H1 (cell line): ENCODE measurements at places on chromosomes 6 and 20.

DNA sequence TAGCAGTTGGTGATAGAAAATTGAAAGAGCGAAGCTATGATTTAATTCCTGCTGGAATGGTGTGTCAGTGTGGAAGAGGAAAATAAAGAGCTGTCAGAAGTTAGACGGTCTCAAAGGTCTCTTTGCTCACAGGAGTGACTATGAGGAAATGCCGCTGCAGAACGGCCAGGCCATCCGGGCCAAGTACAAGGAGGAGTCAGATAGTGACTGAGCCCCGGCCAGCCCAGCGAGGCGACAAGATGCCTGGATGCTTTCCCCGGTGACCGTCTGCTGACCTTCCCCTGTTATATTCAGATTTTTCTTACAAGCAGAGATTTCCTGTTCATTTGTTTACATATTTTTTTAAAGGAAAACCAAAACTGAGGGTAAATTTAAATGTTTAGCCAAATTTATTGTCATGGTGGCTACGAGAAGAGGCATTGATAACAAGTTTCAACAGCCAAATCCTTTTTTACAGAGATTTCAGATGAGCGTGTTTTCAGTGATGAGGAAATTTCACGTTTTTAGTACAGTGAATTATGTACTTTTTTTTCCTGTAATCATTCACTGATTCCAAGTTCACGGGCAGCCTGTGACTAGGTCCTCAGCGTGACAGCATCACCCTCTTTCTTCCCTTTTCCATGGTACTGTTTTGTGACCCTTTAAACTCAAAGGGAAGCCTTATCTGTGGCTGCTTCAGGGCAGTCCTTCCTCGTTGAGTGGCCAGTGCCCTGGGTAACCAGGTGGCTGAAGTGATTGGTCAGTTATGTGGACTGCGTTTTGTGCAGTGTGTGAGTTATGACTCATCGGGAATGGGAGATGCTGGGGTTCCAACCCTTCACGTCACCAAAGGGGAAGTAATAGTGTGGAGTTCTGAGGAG, 12.6 kb downstream of the DYNLT1 start:
- no peak for DNase-seq

DNA sequence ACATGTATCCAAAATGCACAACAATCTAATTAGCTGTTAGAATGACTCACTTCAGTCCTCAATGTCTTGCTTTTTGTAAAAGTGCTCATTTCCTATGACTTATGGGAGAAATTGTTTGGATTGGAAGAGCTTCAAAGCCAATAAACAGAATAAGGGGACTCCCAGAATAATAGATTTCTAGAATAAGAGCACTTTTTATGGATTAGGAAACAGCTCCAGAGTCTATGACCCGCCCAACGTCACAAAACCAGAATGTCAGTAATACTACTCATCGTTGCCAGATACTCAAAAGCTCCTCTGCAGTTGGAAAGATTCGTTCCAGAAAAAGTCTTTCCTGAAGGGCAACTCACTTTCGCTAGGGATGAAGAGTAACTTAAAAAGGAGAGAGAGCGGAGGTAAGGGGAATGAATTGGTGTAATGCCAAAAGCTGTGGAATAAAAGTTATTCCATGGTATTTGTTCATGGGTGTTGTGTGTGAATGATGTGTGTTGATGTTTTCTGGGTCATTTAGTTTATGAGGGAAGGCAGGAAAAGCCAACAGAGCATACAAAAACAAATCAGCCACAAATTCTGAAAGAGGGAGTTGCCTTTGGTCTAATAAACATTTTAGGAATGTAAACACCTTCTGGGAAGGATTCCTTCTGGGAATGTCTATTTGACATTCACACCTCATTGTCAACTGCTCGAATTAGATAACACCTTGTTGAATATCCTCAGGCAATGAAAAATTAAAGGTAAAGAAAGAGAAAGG, 64.6 kb downstream of the SYNE1 start:
- DNase-seq = no peak

GRCh38 chr6:98880486-98880885, 46.1 kb downstream of the POU3F2 start:
- DNase-seq = no peak

DNA sequence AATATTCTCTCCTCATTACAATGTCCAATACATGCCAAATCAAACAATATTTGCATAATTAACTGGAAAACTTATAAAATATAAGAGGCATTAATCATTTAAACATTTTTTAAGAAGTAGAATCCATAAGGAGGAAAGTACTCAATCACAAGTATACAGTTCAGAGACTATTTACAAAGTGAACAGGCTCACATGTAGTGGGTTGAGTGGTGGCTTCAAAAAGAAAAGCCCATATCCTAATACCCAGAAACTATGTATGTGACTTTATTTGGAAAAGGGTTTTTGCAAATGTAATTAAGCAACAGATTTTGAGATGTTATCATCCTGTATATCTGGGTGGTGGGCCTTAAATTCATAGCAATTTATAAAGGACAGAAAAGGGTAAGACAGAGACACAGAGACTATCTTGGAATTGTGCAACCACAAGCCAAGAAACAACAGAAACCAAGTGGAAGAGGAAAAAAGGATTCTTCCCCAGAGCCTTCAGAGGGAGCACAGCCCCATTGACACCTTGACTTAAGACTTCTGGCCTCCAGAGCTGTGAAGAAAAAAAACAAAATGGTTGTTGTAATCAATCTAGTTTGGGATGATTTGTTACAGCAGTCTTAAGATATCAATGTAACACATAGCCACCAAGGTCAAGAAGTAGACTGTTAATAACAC, 32.7 kb upstream of the CRISP1 start:
- DNase-seq = no peak

DNA sequence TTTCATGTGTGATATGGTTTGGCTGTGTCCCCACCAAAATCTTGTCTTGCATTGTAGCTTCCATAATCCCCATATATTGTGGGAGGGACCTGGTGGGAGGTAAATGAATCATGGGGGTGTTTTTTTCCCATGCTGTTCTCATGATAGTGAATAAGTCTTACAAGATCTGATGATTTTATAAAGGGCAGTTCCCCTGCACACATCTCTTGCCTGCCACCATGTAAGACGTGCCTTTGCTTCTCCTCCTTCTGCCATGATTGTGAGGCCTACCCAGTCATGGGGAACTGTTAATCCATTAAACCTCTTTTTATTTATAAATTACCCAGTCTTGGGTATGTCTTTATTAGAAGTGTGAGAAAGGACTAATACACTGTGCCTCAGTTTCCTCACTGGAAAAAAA, 4.2 kb upstream of the IL22RA2 start:
- no peak for DNase-seq

- no peak for DNase-seq
Measured at GRCh38 chr6:3617681-3618311, 133.7 kb downstream of the PXDC1 start.

GRCh38 chr6:146741609-146742008, 142.8 kb downstream of the ADGB start:
- DNase-seq = no peak

GRCh38 chr20:48832405-48832730, 4.6 kb upstream of the PREX1 start:
- DNase-seq = no peak

- no peak for DNase-seq
Measured at GRCh38 chr6:125489579-125490285, 188.0 kb upstream of the HDDC2 start.

- no peak for DNase-seq
Measured at GRCh38 chr6:88539295-88539764, 373.2 kb upstream of the CNR1 start.

DNA sequence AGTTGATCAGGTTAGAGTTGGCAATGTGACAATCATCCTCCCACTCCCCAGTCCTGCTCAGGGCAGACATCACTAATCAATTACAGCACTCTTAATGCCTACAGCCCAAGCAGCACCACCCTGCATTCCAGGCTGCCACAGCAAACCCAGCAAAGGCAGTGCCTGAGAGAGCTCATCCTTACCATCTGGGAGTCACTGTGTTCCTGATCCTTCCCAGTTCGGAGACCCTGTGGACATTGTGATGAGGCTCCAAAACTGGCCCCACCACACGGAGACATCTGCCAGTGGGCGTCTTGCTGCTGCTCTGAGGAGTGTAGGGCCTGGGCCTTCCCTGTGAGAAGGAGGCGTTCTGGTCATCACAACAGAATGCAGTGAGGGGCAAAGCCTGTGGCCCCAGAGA, 216.5 kb upstream of the CST7 start:
- DNase-seq = peak; percentile 19

- DNase-seq = no peak
Measured at GRCh38 chr6:23696992-23697391, 429.0 kb upstream of the NRSN1 start.

DNA sequence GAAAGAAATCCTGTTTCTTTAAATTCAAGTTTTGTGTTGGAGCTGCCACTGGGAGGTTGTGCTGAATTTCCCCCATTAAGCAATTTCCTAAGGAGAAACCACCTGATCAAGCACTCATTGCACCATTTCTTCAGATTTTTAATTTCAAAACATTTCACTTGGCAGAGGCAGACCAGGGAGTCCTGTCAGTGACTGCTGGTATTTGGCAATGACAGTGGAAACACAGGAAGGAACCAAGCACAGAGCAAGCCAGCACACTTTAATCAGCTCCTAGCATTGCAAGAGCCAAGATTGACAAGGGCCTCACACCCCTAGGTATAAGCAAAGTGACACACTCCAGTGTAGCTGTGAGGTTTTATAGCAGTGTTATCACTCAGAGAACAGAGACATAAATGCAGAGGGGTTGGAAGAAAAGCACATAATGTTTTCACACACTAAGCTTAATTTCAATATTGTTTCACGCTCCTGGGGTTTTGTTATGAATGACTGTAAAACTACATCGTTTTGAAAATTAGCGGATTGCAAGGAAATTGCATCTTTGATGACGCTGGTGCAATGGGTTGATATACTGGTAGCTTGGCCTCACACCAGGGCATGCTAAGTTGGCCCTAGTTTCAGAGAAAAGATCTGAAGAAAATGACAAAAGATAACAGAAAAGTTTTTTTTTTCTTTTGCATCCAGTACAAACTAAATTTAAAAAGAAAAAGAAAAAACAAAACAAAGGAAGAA, 768.4 kb downstream of the TFAP2A start:
- DNase-seq = no peak

- no peak for DNase-seq
Measured at GRCh38 chr6:35038076-35038475, 103.1 kb downstream of the TCP11 start.

DNA sequence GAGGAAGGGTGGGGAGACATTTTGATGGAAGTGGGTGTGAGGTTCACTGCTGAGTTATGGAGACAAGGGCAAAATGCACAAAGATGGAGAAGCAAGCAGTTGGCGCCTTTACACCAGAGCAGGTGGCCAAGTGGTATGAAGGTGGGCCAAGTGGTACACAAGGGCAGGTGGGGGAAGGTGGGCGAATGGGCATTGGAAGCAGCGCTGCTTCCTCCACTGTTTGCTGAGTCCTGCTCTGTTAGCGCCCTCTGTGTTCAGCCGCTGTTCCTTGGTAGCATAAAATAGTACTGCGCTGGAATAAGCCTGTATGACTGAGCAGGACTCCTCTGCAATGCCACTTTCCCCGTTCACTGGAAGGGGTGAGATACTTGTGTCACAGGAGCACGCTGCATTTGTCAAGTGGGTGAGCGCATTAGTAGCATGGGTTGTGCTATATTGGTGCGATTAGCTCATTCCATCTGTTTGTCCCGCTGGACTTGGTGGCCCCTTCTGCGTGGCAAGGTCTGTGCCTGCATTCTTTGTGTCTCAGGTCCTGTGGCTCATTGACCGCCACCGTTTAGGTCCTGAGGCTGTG, 116.4 kb downstream of the TOX2 start:
- DNase-seq = no peak

DNA sequence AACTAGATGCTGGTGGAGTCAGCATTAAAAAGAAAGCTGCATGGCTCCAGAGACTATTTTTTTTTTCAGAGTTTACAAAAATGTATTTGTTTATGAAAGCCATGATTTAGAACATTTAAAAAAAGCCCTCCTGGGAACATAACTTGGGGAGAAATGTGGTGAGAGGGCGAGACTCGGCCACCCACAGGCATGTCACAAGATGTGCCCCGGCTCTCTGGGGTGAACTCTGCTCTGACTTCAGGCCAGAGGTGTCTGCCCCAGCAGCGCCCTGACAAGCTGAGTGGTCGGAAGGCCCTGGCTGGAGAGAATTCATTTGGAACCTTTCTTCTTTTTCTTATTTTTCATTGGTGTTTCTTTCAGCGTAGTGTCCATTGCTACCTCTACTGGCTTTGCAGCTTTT, 21.7 kb upstream of the RFPL4B start:
- DNase-seq = no peak

DNA sequence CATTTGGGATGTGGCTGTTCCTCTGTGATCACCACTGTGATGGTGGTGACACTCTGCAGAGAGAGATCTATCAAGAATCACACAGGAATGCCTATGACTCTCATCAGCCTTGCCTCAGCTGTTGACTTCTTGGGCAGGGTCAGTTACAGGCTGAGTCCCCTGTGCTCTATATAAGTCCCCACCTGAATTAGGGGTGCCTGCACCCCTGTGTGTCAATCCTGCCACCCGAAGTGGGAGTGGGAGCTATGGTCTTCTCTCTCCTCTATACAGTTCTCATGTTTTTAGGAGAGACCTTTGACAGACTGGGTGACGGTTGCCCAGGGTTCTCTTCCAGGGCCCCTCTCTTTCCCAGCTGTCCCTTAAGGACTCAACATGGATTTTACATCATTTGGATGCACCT, 173.8 kb downstream of the ZDHHC14 start:
- no peak for DNase-seq

- no peak for DNase-seq
Measured at GRCh38 chr6:100512203-100512862, 47.6 kb upstream of the SIM1 start.

DNA sequence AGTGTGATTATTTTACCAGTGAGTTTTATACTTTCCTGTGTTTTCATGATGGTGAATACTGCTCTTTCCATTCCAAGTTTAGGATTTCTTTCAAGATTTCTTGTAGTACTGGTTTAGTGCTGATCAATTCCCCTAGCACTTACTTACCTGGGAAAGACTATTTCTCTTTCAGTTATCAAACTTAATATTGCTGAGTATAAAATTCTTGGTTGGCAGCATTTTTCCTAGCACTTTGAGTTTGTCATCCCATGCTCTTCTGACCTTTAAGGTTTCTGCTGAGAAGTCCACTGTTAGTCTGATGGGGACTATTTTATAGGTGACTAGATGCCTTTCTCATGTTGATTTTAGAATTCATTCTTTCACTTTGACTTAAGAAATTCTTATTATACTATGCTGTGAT, 842.8 kb upstream of the CITED2 start:
- DNase-seq = no peak

- DNase-seq = no peak
Measured at GRCh38 chr6:143087856-143088255, 27.2 kb downstream of the AIG1 start.

GRCh38 chr6:168999392-168999791, 254.3 kb downstream of the THBS2 start:
- DNase-seq = no peak

DNA sequence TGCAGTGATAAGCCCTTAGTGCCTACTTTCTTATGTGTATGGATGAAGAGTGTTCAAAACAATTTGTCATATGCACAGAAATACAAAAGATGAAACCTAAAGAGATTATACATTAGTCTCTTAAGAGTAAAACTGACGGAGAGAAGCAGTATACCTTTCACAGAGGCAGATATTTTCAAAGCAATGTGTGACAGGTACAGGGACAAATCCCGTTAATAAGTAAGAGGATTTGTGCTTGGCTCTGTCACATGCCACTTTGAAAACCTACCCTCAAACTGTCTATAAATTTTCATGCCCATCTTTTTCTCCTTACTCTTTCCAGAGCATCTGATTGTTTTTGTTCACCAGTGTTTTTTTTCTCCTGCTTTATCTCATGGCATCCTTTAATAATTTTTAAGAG, 741.3 kb upstream of the MMS22L start:
- DNase-seq = no peak
